SW 1271 (cell line): ENCODE measurements at places on chromosomes 4 and X.
A peak's percentile ranks its signal among the peaks of the same experiment; 100 is the strongest.

DNA sequence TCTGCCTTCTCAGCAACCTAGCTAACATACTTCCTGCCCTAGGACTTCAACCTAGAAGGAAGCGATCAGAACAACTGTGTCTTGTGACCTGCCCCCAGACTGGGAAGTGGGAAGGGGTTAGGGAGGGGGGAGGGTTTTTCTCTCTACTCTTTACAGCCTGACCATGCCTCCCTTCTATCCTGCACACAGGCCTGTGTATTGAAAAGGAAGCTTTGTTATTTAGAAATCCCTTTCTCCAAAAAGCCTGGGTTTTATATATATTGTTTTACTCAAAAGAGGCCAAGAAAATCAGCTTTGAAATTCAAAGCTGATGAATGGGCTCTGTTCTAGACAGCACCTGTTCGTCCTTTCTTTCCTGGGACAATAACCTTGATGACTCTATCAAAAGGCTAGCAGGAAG, 35.2 kb upstream of the SMS start:
- no peak for DNase-seq

DNA sequence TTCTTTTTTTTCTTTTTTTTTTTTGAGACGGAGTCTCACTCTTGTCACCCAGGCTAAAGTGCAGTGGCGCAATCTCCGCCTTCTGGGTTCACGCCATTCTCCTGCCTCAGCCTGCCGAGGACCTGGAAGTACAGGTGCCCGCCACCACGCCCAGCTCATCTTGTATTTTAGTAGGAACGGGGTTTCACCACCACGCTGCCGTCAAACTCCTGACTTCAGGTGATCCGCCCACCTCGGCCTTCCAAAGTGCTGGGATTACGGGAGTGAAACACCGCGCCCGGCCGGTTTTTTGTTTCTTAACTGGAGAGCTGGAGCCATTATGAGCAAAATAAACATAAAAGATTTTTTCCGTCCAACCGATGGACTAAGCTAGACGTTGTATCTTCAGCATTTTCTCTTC, 1.9 kb upstream of the WDR17 start:
- DNase-seq, result no peak

DNA sequence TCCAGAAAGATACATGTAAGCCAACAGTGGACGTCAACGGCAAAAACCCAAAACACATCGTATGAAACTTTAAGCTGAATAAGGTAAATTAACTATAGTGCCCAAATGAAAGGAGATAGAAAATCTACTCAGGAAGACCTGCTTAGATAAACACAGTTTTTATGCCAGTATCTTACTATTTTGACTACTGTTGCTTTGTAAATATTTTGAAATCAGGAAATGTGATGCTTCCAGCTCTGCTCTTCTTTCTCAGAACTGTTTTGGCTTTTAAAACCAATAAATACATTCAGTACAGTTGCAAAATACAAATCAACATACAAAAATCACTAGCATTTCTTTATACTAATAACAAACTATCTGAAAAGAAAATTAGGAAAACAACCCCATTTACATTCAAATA, 83.8 kb downstream of the SMARCA5 start:
- DNase-seq, result no peak

- DNase-seq, result no peak
These were observed 902 bp upstream of the LARP1B start for GRCh38 chr4:128060121-128060698.

DNA sequence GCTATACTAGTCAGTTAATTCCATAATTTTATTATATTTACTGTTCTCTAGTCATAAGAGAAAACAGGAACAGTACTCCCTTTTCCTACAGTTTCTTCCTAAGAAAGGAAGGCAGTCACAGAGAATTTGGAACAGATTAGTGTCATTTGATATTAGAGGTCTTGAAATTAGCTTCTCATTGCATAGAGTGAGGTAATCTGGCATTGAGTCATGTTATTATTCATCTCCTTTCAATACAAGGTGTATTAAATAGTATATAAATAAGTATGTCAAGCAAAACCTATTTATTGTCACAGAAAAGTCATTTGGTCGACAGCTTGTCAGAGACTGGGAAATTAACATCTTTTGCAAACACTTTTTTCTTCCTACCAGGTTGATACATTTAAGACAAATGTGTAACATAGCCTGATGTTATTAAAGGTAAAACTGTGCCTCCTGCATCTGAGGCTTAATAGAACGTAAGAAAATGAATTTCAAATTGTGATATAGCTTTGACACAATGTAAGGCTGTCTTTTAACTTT, 753.1 kb upstream of the FRG1 start:
- DNase-seq, result no peak

DNA sequence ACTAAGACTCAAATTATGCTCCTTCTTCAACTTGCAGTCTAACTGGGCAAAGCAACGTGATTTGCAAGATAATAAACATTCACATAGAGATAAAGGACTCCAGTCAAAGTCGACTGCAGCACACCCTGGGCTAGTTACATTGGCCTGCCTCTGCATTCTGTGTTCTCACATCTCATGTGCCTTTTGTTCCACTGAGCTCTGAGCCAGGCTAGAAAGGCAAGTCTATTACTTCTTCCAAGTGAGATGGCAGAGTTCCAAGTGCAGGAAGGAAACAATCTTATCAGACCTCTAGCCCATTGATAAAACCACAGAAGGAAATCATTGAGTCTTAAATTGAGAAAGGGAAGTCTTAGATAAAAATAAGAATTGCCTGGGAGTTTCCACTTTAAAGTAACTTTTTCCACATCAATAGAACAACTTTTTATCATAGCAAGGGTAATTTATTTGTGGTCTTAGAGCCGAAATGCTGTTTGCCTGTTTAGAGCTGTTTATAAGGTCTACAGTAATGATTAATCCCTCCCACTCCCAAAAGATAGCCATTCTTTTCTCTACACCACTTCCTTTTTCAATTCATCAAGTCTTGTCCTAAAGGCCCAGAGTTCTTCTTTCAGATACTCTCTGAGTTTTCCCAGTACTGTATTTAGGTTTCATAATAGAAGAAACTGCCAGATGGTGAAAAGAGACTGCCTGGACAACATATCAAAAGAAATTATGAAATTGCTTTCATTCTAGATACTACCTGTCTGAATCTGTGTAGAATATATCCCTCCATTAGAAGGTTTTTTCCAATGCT, 200.2 kb downstream of the GUCY2F start:
- DNase-seq, result no peak

DNA sequence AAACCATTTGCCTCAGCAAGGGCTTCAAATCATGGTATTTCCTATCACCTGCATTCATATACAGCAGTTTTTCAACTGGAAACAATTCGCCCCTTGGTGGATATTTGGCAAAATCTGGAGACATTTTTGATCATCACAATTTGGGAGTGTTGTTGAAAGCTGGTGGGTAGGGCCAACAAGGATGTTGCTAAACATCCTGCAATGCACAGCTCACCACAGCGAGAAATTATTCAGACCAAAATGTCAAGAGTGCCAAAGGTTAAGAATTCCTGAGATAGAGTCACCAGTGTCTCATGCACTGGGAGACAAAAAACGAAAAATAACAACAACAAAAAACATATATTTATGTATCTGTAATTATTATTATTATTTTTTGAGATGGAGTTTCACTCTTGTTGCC, 435.2 kb upstream of the CTSO start:
- DNase-seq, result no peak

DNA sequence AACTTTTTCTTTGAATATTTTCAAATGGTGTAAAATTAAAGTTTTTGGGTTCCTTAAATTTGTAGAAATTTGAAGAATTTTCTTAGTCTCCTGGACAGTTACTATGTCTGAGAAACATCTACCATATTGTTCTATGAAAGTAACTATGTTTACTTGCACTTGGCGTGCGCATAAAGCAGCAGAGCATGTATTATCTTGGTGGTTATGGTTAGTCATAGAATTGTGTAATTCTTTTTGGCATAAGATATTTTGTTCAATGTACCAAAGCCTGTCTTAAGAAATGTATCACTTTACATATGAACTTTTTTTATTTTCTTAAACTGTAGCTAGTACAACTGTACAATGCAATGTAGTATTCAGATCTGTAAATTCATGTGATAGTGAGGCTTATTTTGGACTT, 49.2 kb downstream of the CDS1 start:
- DNase-seq, result no peak

GRCh38 chrX:49106930-49107329, 16.6 kb downstream of the GPKOW start:
- DNase-seq, result no peak

DNA sequence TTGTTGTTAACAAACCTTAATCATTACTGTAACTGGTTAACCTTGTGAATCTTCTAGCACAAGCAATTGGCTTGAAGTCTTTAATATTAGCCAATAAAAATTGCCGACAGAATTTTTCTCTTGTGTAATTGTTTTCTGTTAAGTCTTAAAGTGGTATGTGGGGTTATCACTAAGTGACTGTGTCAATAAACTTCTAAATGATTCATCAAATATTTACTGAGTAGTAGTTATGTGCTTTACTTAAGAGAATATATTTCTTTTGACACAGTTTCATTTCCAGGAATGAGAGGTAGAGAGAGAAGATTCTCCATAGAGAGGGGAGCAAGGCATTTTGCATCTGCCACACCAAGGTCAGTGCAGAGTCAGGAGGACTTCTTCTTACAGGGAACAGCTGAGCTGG, 2361.6 kb upstream of the AGA start:
- DNase-seq, result no peak

DNA sequence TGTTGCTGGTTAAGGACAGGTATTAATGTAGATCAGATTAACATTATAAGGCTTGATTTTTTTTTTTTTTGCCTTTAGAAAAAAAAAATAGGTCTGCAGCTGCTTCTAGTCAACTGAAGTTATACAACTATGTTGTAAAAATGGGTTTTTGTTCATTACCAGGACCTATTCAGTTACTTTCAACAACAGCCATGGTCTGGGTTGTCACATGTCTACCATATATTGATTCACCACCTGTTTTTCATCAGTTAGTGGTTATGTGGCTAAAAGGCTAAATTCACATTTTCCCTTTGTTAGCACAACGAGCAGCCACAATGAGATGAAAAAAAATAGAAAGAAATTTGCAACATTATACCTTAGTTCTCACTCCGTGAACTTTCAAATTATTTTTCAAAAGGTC, 45.5 kb downstream of the GLRB start:
- no peak for DNase-seq

DNA sequence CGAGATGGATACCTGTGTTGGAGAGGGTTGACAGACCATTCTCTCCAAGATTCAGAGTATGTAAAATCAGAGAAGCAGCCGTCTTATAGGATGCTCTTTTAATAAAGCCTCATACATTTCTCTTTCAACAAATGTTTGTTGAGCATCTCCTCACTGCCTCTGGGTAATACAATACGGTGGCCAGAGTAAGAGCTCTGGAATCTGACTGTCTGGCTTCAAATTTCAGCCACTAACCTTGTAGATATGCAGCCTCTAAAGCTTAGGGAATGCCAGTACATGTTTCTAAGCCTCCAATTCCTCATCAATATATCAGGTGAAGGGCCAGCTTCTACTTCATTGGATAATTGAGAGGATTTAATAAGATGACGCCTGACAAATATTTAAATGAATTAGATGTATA, 61.3 kb downstream of the CLNK start:
- DNase-seq, result no peak

GRCh38 chrX:10875995-10876394, 235.1 kb upstream of the HCCS start:
- DNase-seq, result no peak

- DNase-seq, result no peak
These were observed 545.9 kb upstream of the ZFP42 start for GRCh38 chr4:187449702-187450101.

- DNase-seq, result peak; percentile 9
These were observed 21.8 kb upstream of the CSF2RA start for GRCh38 chrX:1246816-1247215.

DNA sequence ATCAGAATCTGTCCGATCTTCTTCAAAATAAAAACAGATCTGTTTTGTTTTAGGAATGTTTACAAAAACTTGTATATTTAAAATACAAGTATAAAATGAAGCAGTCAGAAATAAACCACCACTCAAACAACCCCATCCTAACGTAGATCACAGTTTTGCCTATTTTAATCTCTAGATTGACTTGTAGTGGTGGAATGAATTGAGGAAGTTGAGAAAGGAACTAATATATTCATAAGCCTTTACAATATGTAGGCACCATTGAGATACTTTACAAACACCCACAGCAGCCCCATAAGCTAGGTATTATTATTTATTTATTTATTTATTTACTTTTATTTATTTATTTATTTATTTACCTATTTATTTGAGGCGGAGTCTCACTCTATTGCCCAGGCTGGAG, 52.3 kb upstream of the KLF3 start:
- no peak for DNase-seq

DNA sequence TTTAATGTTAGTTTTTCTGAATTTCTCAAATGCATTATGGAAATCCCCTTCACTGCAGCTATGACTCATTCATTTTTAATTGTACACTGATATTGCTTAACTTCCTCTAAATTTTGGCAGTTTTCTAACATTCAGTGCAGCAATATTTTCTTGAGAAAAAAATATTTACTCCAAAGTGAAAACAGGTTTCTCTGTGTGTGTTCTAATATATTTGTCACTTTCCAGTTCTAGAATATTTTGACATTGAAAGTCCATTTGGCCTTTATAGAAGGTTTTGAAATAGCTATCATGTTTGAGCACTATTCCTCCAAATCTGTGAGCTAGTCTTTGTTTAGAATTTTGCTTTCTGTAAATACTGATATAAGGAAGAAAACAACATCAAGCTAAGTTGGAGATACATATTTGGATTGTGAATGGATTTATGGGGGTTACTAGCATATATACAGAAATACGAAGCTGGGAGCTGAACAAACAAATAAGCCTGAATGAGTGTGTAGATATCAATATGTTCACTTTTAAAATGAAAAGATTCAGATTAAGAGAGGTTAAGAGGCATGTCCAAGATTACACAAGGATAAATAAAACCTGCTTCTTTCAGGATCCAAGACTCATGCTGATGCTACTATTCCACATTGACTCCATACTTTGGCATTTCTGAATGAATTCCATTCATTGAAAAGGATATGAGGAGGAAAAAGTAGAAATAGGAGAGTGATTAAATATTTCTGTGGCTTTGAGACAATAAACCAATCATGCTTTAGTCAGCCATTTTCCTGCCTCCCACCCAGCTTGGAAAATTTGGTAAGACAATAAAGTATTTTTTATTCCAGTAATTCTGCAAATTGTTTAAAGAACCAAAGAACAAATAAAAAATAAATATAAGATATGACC, 57.3 kb upstream of the SLIT2 start:
- peak; percentile 40 for DNase-seq

DNA sequence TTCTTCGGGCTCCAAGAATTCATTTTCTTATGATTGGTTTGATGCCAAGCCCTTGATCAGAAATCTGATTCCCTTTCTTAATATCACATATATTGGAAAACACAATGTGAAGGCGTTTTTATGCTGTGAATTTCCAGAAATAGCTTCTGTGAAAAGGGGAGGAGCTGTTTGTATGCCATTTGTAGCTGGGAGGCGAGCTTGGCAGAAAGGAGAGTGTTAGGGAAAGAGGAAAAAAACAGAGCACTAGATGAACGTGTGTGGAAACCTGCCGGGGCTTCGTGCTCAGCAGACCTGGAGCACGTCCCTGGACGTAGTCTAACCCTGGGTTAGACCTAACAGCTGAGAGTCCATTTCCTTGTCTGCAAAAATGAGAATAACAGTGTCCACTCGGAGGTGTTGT, 3.4 kb downstream of the CLCN4 start:
- no peak for DNase-seq

- no peak for DNase-seq
These were observed 40.1 kb upstream of the HMGB3 start for GRCh38 chrX:150942942-150943594.

- no peak for DNase-seq
These were observed 6.0 kb upstream of the PDLIM3 start for GRCh38 chr4:185541251-185541727.
